ENCODE measurements at places on chromosomes 3 and 15. TPM values are rescaled to one million over a fixed set of nuclear protein-coding genes. Genes with fewer than 3 reads are reported as not detected.
A peak's percentile ranks its signal among the peaks of the same experiment; 100 is the strongest.

DNA sequence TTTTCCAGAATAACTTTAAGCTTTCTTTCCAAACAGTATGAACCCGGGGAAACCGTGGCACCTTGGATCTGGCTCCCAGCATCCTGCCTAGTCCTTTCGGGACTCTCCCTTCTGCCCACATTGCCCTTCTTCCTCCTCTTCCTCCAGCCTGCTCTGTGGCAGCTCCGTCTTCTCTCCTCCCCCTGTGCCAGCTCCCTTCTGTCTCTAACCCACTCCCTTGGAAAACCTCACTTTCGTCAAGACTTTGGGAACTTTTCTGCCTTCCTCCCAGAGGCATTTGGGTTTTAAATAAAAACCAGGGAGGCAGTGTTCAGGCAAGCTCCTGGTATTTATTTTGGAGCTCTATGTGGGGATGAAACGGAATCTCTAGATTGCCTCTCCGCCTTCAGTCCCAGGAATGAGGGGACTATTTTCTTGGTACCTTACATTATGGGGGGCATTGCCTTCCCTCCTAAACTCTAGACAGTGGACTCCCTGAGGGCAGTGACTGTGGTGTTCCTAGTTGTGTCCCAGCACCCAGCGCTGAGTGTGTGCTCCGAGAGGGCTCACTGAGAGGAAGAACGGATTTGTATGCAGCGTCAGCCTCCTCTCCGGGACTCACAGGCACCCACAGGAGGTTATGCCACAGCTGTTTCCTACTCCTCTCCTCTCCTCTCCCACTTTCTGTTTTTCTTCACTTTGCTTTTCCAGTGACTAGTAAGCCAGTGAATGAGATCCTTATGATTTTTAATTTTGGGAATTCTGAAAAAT, 105.4 kb upstream of the MRPS22 start:
- H3K4me1 ChIP-seq = no peaks in the 10 kb centered on the region
- no peaks in the 10 kb centered on the region for H3K36me3 ChIP-seq
- H3K27me3 ChIP-seq = no peaks in the 10 kb centered on the region
- no peak overlapping the region for H3K4me3 ChIP-seq
- no peak for DNase-seq

The NR2F2 gene
- 16.7 TPM for total RNA-seq

GRCh38 chr3:160038862-160039562, 50.4 kb downstream of the IL12A start:
- peaks cover 6% of the 10 kb centered on the region for H3K27me3 ChIP-seq
- H3K27ac ChIP-seq = no peak overlapping the region
- H3K36me3 ChIP-seq = no peaks in the 10 kb centered on the region
- H3K4me1 ChIP-seq = peaks cover 6% of the 10 kb centered on the region

DNA sequence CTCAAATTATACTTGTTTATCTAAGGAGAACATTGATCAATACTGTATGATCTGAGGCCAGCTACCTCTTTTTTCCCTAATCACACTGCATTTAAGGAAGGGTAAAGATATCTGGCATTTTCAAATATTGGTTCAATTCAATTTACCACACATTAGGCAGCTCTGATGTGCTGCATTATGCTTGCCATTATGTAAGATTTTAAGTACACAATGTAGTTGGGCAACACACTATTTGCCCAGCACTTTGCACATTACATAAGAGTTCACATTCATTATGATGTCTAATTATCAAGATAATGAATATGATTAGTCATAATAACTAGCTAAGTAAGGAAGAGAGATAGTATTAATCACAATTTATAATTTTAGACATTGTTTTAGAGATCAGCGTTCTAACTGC, 196.3 kb downstream of the BCHE start:
- no peak overlapping the region for H3K27ac ChIP-seq
- no peaks in the 10 kb centered on the region for H3K27me3 ChIP-seq
- no peak overlapping the region for H3K4me3 ChIP-seq

The CHDH gene
- total RNA-seq = 4.8 TPM

The SAXO2 gene
- 1.6 TPM for total RNA-seq

The CPN2 gene
- total RNA-seq = not detected

GRCh38 chr3:111244760-111245159, 173.1 kb downstream of the NECTIN3 start:
- H3K4me1 ChIP-seq = no peaks in the 10 kb centered on the region
- DNase-seq = no peak
- no peaks in the 10 kb centered on the region for H3K36me3 ChIP-seq
- no peak overlapping the region for H3K27ac ChIP-seq

DNA sequence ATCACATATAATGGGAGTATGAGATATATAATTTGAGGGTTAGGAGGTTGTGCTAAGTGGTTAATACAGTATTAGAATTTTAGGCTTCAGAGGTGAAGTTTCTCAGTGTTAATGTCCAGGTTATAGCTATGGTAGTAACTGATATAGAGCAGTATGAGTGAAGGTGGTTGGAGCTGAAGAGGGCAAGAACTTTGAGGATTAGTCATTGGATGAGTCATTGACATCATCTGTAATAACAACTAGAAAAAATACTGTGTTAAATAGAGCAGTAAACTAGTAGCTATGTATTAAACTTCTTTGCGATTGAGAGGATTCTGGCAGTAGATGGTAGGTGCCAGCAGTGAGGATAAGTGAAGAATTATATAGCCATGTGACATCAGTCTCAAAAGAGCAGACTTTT, 47.5 kb upstream of the EIF3J start:
- DNase-seq = no peak
- H3K4me1 ChIP-seq = peaks cover 16% of the 10 kb centered on the region
- peak overlapping the region; percentile 24 for H3K27ac ChIP-seq
- peaks cover 63% of the 10 kb centered on the region for H3K36me3 ChIP-seq
- H3K27me3 ChIP-seq = no peaks in the 10 kb centered on the region

- peaks cover 9% of the 10 kb centered on the region for H3K4me1 ChIP-seq
- no peak for DNase-seq
- peaks cover 51% of the 10 kb centered on the region for H3K36me3 ChIP-seq
- peak overlapping the region; percentile 67 for H3K27ac ChIP-seq
Observed at GRCh38 chr3:127679534-127680145, 6.9 kb downstream of the ABTB1 start.

DNA sequence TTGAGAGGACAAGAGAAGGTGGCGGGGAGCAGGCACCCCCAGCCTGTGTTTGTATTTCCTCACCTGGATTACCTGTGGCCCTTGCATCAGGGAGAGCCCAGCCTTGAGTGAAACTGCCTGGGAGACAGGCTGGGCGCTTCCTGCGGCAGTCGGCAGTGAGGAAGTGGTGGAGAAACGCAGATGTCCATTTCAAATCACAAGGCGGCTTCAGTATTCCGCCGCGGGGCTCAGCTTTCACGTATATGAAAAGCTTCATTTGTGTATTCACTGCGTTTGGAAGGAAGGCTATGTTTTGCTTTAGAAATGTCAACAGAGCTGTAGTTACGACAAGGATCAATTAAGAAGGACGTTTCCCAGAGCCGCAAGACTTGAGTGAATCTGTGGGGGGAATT, 167.4 kb upstream of the CTDSPL start:
- no peak for DNase-seq
- H3K36me3 ChIP-seq = no peaks in the 10 kb centered on the region
- no peaks in the 10 kb centered on the region for H3K27me3 ChIP-seq
- no peaks in the 10 kb centered on the region for H3K4me1 ChIP-seq
- no peak overlapping the region for H3K4me3 ChIP-seq

The GALNT15 gene
- total RNA-seq = 50.6 TPM

The GOLGA8N gene
- total RNA-seq = 3.0 TPM

GRCh38 chr3:31701286-31701685, 168.6 kb downstream of the STT3B start:
- no peak overlapping the region for H3K27ac ChIP-seq
- no peak overlapping the region for H3K4me3 ChIP-seq
- H3K36me3 ChIP-seq = no peaks in the 10 kb centered on the region
- H3K27me3 ChIP-seq = no peaks in the 10 kb centered on the region
- H3K4me1 ChIP-seq = peaks cover 11% of the 10 kb centered on the region

GRCh38 chr3:138460536-138461205, 26.3 kb downstream of the ESYT3 start:
- no peaks in the 10 kb centered on the region for H3K4me1 ChIP-seq
- no peak overlapping the region for H3K27ac ChIP-seq
- H3K36me3 ChIP-seq = no peaks in the 10 kb centered on the region
- H3K27me3 ChIP-seq = no peaks in the 10 kb centered on the region

- H3K27me3 ChIP-seq = no peaks in the 10 kb centered on the region
- H3K4me3 ChIP-seq = no peak overlapping the region
- H3K4me1 ChIP-seq = no peaks in the 10 kb centered on the region
- H3K27ac ChIP-seq = no peak overlapping the region
Observed at GRCh38 chr3:144743225-144743668, 771.6 kb downstream of the DIPK2A start.
